ENCODE measurements at places on chromosomes 4 and X.

DNA sequence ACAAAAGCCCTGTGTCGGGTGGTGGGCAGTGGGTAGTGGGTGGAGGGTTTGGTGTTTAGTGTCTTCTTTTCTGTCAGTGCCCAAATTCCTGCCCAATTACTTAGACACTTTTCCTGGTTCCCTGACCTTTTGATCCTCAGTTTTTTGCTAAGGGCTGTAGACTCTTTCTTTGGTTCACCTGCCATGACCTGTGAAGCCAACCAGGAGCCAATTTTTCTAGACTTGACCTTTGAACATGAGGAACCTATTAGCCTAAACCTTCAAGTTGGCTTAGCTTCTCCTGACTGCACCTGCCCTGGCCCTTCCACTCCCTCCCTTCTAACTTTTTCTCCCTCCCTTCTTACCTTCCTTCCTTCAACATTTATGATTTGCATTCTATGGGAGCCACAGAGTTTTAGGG lies 94.5 kb downstream of the MID1IP1 start:
- no peak for DNase-seq

- peak; percentile 34 for DNase-seq
Observed at GRCh38 chr4:125639182-125639621, 324.4 kb downstream of the FAT4 start.

DNA sequence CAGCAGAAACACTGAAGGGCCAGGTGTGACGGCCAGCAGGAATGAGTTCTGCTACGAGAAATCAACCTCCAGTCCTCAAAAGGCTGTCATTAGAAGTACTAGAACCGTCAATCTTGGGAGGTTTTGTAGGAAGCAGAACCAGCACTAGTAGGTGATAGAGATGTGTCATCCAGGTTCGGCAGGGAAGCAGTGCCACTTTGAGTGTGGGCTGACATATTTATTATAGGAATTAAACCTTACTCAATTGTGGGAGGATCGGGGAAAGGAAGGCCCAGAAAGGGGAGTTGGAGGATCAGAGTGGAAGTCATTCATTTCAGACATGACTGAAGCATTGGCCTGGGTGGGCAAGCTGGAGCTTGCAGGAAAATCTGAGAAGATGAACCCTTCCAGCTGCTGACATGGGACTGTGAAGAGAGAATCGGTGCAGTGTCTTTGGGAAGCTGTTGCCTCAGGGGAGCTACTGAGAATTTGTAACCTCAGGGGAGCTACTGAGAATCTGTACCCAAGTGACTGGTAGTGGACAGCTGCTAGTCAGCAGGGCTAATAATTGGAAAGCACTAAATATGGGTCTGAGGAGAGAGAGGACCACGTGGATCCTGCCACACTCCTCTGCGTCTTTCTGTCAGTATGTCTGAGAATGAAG lies 177.4 kb downstream of the SPRY1 start:
- DNase-seq = no peak

DNA sequence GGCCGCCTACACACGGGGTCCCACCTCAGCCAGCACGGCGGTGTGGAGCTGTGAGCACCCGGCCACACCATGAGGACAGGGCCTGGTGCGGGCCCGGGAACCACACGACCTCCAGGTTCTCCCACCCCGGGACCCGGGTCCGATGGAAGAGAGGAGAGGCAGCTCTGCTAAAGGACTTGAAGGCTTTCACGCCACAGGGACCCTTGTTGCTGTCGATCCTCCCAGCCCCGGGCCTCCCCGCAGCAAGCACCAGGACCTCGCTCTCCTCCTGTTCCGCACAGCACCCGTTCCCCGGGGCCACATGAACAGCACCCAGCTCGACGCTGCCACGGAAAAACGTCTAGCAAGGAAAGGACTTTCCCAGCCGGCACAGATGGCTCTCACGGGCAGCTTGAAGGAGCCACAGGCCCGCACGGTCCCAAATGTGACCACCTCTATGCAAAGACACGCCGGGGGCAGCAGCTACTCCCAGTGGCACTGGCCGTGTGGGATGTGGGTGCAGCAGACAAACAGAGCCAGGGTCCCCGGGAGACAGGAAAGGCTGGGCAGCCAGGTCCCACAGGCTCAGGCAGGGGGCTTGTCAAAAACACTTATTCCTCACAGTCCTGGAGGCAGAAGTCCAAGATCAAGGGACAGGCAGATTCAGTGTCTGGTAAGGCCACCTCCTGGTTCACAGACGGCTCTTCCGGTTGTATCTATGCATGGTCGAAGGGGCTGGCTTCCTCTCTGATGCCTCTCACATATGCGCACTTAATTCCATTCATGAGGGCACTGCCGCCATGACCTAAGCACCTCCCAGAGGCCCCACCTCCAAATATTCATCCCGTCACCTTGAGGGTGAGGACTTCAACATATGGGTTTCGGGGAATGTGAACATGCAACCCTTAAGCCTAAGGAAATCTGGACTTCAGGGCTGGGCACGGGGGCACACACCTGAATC lies 24.7 kb downstream of the FAM53A start:
- no peak for DNase-seq

DNA sequence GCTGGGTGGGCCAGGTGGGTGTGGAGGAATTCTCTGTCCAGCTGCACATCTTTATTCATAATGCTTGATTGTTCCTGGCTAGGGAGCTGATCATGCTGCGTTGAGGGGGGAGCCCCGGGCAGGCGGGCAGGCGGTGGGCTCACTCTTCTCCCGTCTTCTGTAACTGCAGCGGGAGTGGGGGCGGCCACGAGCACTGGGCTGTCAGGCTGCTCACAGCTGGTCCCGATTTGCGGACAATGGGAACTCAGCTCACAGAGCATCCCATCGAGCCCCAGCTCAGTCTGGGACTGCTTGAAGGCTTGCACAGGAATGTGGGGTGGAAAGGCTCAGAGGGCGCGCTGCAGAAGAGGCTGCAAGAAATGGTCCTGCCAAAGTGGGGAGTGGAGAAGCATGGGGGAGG lies 63.8 kb downstream of the EFNB1 start:
- peak; percentile 24 for DNase-seq

DNA sequence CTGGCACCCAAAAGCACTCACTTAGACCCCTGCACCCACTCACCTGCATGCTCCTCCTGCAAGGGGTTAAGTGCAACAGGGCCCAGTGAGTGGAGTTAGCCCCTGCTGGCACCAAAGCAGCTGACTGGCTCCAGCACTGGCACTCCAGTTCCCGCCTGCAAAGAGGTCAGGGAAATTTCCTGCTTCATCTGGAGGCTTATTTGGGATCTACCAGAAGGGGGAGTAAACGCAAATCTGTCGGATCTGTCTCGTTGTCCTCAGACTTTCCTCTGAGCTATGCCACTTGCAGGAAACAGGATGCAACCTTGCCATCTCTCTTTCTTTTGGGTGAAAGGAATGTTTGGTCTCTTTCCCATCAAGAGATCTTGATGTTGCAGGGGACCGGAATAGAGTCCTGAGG lies 435.6 kb downstream of the PCDH10 start:
- DNase-seq = no peak

DNA sequence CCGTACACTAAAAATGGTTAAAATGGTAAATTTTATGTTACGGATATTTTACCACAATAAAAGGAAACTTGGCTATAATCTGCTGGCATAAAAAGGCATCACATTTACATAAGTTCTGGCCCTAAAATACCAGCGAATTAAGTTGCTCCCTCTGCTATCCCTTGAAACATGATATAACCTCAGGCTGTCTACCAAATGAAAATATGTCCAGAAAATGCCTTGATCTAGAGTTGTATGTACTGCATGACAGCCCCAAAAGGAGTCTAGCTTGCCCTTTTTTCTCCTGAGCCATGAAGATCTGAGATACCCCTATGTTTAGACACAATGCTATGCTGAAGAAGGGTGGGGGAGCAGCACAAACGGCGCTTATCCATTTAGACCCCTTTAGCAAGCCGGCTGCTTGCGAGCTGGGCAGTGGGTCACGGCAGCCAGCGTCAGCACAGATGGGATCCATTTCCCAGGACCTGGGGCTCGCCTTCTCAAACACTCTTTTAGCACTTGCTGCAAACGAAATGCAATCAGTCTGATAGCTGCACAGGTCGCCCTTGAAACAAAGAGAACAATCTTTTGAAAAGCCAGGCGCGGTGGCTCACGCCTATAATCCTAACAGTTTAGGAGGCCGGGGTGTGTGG lies 77.0 kb downstream of the AFAP1 start:
- DNase-seq = peak; percentile 52

GRCh38 chr4:153345012-153345981 lies 809 bp downstream of the MND1 start:
- peak; percentile 68 for DNase-seq

GRCh38 chr4:5918331-5918985 lies 25.6 kb upstream of the CRMP1 start:
- peak; percentile 42 for DNase-seq

- no peak for DNase-seq
Observed at GRCh38 chr4:142475663-142476062, 370.4 kb downstream of the INPP4B start.

DNA sequence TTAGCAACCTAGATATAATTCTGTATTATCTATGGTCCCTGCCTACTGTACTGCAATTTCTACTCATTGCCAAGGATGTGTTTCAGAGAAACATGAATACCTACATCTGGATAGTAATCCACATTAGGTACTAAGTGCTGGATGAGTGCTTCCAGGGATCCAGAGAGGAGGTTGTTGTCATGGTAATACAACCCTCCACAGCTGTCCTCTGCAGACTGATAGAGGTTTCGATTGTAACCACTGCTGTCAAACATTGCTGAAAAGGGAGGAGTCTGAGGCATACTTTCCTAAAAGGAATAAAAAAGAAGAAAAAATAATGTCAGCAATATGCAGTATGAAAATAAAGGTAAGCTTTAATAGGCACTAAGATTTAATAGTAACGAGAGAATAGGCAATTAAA lies 12.5 kb downstream of the RASGEF1B start:
- no peak for DNase-seq

Measured in right hindlimb (tissue), 1 donor.